DMS79 (cell line): ENCODE measurements at places on chromosomes 4 and X.

GRCh38 chr4:89765966-89766365 lies 71.0 kb downstream of the SNCA start:
- peak; percentile 25 for DNase-seq

GRCh38 chr4:1232661-1233621 lies 16.0 kb downstream of the CTBP1 start:
- no peak for DNase-seq

GRCh38 chrX:154082396-154083125 lies 15.0 kb downstream of the MECP2 start:
- DNase-seq: no peak

GRCh38 chr4:76957004-76957738 lies 7.6 kb downstream of the SEPTIN11 start:
- DNase-seq: no peak

DNA sequence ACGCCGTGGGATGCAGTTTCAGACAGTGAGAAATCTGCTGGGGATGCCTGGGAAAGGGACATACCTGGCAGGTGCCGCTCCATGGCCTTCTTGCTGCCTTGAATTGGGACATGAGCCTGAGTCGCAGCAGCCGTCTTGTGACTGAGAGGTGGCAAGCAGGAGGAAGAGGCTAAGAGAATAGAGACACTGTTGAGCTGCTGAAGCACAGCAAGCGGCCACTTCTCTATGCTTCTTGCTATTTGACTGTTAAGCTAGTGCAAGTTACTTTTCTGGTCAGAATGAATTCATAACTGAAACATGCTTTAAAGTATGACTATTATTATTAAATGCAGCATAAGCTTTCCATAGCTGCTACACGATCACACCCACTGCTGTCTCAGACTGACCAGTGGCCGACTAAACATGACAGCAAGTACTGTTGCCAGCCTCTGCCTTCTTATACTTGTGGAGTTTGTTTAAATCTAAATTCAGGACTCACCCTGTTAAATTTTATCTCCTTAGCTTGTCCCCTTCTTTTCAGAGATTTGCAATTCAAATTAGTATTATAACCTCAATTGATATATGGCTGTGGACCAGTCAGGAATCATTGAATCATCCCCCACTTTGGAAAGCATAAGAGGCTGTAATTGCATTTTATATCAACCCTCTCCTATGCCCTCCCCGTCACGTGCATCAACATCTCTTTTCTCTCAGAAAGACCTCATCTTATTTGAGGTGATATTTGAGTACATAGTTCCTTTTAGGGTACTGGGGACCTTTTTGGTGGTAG lies 24.8 kb upstream of the ACSL1 start:
- DNase-seq: no peak

- DNase-seq: no peak
Observed at GRCh38 chr4:139129206-139129605, 47.8 kb downstream of the ELF2 start.

- no peak for DNase-seq
Observed at GRCh38 chrX:41009850-41010846, 75.1 kb upstream of the USP9X start.

GRCh38 chrX:100895365-100896075 lies 21.4 kb upstream of the NOX1 start:
- peak; percentile 25 for DNase-seq

GRCh38 chr4:40514497-40514951 lies 115.1 kb downstream of the RBM47 start:
- DNase-seq: peak; percentile 66

DNA sequence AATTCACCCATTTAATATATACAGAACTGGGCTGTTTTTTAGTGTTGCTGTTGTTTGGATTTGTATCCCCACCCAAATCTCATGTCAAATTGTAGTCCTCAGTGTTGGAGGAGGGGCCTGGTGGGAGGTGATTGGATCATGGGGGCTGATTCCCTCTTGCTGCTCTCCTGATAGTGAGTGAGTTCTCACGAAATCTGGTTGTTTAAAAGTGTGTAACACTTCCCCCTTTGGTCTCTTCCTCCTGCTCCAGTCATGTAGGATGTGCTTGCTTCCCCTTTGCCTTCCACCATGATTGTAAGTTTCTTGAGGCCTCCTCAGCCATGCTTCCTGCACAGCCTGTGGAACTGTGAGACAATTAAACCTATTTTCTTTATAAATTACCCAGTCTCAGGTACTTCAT lies 141.6 kb upstream of the AADAT start:
- DNase-seq: no peak

GRCh38 chr4:100042235-100042634 lies 92.2 kb upstream of the H2AZ1 start:
- no peak for DNase-seq

DNA sequence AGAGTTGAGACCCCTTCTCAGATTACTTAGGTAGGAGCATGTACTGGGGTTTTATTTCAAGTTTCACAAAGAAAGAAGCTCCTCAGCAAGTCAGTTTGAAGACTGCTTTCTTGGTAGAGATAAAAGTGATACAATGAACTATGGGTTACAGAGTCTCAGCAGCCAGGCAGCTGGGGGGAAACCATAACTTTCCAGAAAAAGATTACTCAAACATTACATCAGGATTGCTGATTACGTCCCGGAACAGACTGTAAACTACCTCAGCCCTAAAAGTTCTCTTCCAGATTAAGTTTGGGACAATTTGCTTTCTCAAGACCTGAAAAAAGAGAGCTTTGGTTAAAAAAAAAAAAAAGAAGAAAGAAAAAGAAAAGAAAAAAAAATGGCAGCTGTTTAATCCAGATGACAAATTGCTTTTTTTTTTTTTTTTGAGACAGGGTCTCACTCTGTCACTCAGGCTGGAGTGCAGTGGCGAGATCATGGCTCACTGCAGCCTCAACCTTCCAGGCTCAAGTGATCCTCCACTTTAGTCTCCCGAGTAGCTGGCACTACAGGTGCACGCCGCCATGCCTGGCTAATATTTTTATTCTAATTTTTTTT lies 16.6 kb downstream of the SAT1 start:
- DNase-seq: no peak

- no peak for DNase-seq
Observed at GRCh38 chr4:87465739-87466366, 43.5 kb downstream of the NUDT9 start.

- no peak for DNase-seq
Observed at GRCh38 chr4:54238389-54238788, 9.3 kb downstream of the PDGFRA start.

DNA sequence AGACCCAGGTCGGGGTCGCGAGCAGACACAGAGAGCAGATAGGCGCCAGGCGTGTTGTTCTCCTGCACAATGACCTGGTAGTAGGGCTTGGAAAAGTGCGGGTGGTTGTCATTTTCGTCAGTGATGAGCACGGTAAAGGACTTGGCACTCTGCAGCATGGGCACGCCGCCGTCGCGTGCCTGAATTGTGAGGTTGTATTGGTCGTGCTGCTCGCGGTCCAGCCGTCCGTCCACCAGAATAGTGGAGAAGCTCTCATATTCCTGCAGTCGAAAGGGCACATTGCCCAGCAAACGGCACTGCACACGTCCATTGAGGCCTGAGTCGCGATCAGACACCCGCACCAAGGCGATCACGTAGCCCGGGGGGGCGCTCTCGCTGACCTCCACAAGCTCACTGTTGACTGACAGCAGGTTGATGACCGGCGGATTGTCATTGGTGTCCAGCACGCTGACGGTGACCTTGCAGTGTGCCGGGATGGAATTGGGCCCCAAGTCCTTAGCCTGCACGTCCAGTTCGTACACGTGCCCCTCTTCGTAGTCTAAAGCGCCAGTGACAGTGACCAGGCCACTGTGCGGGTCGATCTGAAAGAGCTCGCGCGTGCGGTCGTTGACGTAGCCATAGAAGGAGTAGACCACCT lies 2.8 kb downstream of the PCDH19 start:
- no peak for DNase-seq

- DNase-seq: no peak
Observed at GRCh38 chrX:143047511-143047910, 21.8 kb downstream of the SPANXN4 start.

DNA sequence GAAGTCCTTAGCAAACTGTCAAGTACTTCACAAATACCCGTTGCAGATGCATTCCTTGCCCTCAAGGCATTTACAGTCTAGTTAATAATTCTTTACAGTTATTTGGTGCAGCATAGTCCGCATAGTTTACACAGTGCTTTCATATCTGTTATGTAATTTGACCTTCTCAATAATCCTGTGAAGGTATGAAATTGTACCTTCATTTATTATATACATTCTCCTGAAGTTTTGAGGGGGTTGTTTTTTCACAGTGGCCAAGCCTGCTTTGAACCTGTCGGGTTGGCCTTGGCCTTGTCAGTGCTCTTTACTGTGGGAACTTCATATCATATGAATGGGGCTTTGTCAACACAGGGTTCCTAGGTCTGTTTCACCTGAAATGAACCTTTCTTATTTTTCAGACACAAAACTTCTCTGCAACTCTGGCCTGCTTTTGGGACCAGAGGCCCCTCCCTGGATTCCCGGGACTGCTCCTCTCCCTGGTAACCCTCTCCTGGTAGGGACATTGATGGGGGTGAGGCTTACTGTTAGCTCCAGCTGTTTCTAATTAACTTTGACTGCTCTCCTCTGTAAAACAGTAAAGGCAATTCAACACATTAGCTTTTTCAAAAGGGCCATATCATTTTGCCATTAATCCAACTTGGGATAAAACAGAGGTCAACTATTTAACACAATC lies 9.1 kb downstream of the IGFBP7 start:
- no peak for DNase-seq

DNA sequence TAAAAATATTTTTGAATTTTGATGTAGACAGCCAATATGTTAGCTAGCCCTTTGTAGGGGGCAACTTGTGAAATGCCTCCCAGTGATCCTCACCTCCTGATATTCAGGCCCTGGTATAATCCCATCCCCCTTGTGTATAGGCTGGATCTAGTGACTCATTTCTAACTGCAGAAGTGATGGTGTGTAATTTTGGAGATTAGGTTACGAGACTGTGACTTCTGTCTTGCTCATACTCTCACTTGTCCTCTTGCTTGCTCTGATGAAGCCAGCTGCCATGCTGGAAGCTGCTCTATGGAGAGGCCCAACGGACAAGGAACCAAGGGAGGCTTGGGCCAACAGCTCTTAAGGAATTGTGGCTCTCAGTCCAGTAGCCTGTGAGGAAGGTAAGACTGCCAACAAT lies 61.7 kb downstream of the GPR82 start:
- DNase-seq: no peak

- no peak for DNase-seq
Observed at GRCh38 chr4:177246641-177247584, 62.8 kb upstream of the NEIL3 start.

DNA sequence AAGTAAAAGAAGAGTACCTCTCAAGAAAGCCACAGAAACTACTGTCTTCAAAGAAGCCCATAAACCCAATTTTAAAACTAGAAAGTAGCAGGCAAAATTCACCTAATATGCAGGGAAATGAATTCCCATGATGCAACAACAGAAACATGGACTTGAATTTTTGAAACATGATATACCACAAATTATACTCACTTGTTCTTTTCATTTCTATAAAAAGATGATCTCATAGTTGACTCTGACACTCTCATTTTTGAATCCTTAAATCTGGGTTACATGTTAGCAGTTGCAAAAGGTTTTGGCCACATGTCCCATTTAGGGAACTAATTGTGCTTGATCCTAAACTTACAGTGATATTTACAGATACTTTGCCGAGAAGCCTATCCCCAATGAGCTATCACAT lies 1130.8 kb downstream of the FAT4 start:
- no peak for DNase-seq

GRCh38 chrX:39556056-39556455 lies 541.7 kb downstream of the BCOR start:
- DNase-seq: no peak

GRCh38 chrX:72392042-72392441 lies 86.3 kb upstream of the CITED1 start:
- no peak for DNase-seq

DNA sequence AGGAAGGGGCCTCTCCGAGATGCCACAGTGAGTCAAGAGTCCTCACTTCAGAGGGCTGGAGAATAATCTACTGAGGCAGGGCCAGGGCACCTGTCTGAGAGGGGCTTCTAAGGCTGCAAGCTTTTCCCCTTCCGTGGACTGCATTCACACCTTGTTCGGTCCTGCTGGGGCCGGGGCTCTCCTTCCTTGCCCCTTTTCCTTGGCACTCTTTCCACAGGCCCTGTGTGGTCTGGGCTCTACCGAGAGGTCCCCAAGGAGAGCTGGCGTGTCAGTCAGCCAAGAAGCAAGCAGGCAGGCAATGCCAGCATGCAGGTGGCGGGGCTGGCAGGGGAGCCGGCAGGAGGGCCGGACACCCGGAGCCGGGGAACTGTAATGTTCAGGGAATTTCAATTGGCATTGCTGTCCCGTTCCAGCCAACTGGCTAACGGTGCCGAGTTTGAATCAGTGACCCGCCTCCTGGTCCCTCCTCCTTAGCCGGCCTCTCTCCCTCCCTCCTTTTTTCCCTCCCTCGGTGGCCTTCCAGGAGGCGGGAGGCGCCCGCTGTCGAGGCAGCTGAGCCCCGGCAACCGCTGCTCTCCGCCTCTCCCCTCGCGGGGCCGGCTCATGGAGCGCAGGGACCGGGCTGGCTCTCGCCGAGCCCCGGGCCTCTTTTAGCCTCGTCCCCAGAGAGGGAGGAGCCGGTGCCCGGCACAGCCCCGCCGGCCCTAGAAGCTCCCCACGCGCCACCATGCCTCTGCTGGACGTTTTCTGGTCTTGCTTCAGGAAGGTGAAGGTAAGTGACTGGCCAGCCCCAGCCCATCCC lies at the start of gene STARD8:
Gene STARD8, plus strand, starts transcription at position 511 of the 802 bp plus-strand sequence. Its CDS starts 217 bp downstream, at position 728.
- no peak for DNase-seq

- DNase-seq: no peak
Observed at GRCh38 chrX:95860127-95860526, 824.5 kb upstream of the DIAPH2 start.

DNA sequence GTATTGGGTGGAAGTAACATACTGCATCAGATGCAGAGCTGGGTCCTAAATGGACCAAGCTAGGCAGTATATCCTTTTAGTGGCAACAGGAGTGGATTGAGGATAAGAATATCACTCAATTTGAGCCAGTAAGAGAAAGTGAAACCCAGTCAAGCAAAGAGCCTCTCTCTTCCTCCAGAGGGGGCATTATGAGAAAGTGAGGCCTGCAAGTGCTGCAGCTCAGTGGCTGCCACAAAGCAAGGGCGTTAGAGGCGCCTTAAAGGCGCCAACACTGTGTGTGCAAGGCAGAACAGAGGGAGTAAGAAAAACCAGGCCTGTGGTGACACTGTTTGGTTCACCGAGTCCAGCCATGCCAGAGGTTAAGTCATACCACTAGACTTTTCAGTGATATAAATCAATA lies 17.5 kb downstream of the STX18 start:
- DNase-seq: no peak

GRCh38 chrX:124348182-124348581 lies 1.8 kb downstream of the SH2D1A start:
- no peak for DNase-seq

GRCh38 chr4:102477657-102478056 lies 23.5 kb upstream of the NFKB1 start:
- DNase-seq: no peak

DNA sequence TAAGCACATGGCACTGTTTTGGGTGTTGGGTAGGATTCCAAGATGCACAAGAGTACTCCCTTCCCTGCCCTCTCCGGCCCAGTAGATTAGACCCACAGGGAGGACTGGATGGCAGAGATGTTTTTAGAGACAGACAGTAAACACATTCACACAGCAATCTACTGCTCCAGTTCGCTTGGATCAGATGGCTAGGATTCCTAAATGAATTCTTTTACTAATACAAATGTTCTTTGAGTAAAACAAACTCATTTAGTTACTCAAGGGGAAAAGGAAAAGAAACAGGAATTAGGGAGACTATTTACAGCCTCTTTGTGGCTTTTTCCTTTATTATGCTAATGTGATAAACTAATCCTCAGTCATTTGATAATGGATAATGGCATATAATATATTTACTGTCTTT lies 5.9 kb downstream of the SNX25 start:
- DNase-seq: no peak
